ENCODE measurements at places on chromosomes 1 and 21. TPM values are rescaled to one million over a fixed set of nuclear protein-coding genes. Genes with fewer than 3 reads are reported as not detected.

Gene NTPCR
- total RNA-seq: 21.5 TPM

Gene FAM163A
- total RNA-seq: 0.30 TPM

Gene SIM2
- total RNA-seq: 0.10 TPM

Gene CYP4Z1
- not detected for total RNA-seq

Gene LCE2B
- not detected for total RNA-seq

Gene NBPF19
- 0.30 TPM for total RNA-seq

Measured in mammary microvascular endothelial cell (primary cell).